ENCODE measurements at places on chromosomes 6 and 20.

DNA sequence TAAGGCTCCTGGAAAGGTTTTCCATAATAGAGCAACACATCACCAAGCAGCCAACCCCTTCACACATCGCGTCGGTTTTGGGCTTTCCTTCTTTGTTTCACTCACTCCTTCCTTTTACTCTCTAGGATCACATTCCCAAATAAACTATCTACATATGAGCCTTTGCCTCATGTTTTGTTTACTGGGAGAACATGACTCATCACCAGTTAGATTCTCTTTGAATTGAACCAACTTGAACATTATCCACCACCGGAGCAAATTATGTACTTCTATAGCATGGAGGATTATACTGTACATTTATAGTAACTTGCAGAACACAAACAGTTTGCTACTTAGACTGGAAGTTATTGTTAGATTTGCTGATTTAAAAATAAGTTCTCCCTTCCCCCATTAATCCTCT, 41.0 kb downstream of the SAMD5 start:
- DNase-seq = no peak

- no peak for DNase-seq
Measured at GRCh38 chr20:48657426-48658197, 170.2 kb downstream of the PREX1 start.

- DNase-seq = no peak
Measured at GRCh38 chr6:140540743-140541142, 1166.3 kb upstream of the CITED2 start.

- no peak for DNase-seq
Measured at GRCh38 chr6:94260765-94261164, 841.4 kb upstream of the EPHA7 start.

DNA sequence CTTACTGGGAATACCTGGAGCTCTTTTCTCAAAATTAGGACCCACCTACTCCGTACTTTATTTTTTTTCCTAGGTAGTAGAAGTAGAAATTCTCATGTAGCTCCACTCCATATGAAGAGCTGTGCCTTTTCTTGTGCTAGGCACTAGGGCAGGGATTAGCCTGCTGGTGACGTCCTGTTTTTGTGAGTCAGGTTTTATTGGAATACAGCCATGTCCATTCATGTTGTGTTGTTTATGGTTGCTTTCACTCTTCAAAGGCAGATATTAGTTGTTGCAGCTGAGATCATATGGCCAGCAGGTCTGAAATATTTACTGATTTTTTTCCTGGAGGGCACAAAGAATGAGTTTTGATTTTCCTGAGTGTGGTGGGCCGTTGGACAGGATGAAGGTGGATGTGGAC, 20.5 kb downstream of the XRN2 start:
- DNase-seq = no peak

- DNase-seq = no peak
Measured at GRCh38 chr6:158050107-158050735, 68.6 kb downstream of the SYNJ2 start.

DNA sequence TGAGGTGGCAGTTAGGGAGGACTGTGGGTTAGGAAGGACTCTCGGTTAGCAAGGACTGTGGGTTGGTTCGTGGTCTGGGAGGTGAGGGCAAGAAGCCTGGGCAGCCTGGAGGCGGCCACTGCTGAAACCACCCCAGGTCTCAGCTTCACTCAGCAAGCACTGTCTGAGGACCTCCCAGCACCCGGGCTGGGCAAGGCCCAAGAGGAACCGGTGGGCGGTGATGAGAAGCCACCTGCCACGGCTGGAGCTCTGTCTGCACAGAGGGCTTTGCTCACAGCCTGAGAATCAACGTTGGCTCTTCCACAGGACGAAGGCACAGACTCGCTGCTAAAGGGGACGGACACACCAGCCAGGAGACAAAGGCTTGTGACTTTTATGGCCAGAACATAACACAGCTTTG, 69.3 kb downstream of the DACT2 start:
- no peak for DNase-seq

DNA sequence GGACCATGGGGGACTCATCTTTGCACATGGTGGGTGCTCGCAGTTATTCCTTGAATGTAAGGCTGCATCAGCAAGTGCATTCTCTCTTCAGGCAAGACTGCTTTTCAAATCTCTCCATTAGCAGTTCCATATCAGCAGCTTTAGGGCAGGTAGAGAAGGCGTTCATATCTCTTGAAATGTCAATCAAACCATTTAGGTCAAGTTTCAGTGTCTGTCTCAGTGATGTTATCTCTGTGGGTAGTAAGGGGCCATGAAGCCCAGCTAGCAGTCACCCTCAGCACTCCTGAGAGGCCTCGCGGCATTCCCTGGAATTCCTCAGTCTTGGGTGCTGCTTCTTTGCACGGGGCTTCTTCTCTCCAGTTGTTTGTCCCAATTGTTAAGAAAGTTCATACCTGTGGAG, 24.2 kb downstream of the FARS2 start:
- no peak for DNase-seq

- DNase-seq = no peak
Measured at GRCh38 chr6:117263353-117263927, 1.9 kb upstream of the VGLL2 start.

DNA sequence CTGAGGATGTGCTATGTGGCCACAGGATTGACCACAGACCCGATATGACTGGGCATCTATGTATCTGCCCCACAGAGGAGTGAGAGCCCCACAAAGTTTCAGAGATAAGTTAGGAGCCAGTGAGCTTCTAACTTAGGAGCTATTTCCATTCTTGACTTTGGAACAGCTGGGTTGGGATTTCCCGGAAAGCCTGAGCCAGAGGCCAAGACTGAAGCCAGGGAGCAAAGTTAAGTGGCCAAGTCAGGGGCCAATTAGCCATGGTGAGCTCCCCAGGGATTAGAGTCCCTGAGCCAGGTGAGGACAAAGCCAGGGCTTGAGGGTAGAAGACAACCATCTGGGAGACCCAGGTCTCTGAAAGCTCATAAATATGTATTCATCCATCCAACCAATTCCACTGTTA, 143.6 kb downstream of the MAFB start:
- no peak for DNase-seq

GRCh38 chr6:160974304-160974771, 17.2 kb upstream of the MAP3K4 start:
- no peak for DNase-seq

DNA sequence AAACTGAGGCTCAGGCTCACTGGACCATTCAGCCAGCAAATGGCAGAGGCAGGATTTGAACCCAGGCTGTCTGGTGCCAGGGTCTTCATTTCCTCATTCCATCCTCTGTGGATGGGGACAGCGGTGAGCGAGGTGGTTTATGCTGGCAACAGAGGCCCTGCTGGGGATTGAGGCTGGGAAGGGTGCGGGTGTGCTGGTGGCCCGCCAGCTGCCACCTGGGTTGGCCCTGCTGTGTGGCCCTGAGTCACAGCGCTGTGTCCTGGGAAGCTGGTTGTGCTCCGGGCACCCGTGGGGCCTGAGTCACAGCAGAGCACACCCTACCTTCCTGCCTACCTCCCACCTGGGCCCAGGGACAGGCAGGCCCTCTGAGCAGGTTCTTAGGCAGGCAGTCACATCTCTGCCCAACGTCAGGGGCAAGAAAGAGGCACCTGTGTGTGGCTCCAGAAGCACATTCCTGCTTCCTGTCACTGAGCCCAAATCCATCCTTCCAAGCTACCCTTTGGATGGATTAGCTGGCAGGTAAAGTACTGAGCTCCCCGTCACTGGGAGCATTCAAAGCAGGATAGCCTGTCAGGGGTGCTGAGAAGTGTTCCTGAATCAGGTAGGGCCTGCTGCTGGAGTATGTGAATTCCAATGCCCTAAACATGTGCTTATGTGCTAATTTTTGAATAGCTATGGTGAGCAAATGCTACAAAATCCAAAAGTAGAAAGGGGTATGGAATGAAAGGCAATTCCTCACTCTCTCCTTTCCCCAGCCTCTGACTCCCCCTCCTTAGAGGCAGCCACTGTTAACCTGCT, 53.9 kb downstream of the CEBPB start:
- DNase-seq = no peak

GRCh38 chr6:16041327-16041726, 87.6 kb upstream of the MYLIP start:
- DNase-seq = no peak

- DNase-seq = no peak
Measured at GRCh38 chr6:163863565-163863964, 449.0 kb downstream of the QKI start.

GRCh38 chr20:41081276-41081814, 52.7 kb downstream of the TOP1 start:
- DNase-seq = no peak

GRCh38 chr6:19142275-19142674, 694.9 kb upstream of the ID4 start:
- DNase-seq = no peak

DNA sequence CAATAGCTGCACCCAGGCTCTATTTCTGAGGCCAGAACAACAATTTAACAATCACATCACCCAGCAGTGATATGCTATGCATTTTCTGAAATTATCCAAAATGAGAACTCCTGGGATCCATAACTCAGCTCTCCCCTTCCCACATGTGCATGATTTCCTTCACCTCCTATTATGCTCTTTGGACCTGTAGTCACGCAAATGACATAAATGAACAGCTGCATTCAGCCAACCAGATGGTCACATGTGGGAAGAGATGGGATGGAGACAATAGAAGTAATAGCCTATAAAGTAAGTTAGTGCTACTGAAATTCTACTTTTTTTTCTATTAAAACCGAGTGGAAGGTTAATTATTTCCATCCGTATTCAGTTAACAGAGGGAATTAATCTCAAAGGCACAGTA, 662.1 kb upstream of the ID4 start:
- no peak for DNase-seq

- DNase-seq = no peak
Measured at GRCh38 chr6:66854014-66854413, 1147.0 kb upstream of the EYS start.

GRCh38 chr20:32130965-32131364, 21.5 kb downstream of the TM9SF4 start:
- DNase-seq = no peak

GRCh38 chr20:30506100-30506499, 751.4 kb upstream of the DEFB115 start:
- no peak for DNase-seq

DNA sequence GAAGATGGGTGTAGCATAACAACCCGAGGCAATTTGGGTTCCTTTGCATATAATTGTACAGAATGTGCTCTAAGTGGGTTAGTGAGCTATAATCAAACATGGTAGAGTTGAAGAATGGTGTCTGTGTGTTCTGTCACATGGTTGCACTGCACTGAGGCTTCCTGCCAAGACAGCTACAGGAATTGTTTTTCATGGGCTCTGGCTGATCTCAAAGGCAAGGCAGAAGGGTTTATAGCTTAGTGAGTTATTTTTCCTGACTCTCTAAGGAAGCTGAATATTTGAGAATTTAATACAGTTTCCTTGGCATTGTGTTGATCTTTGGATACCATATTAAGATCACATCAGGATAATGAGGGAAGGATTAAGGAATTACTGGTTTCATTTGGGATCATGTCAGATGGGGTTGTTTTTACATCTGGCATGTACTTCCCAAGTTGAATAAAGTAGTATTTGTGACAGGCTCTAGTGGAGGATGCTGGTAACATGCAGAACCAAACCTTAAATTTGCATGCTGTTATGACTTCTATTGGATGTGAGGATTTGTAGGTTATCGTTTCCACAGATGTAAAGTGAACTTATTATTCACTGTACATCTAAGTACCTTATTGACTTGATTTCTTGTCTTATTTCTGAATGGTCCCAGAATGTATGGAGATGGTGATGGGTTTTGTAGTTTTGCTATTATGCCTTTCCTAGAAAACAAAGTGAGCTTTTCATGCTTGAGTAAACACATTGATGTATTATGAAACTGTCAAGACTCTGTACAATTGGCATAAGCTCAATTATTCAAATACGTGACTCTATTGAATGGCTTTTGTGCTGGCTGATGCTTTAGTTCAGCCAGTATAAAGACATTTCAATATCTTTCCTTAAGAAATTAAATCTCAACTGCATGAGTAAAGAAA, 43.3 kb downstream of the LRRC1 start:
- DNase-seq = no peak

- no peak for DNase-seq
Measured at GRCh38 chr6:43733471-43734293, 36.3 kb upstream of the VEGFA start.

GRCh38 chr6:137927777-137928218, 60.7 kb downstream of the TNFAIP3 start:
- DNase-seq = peak; percentile 73

DNA sequence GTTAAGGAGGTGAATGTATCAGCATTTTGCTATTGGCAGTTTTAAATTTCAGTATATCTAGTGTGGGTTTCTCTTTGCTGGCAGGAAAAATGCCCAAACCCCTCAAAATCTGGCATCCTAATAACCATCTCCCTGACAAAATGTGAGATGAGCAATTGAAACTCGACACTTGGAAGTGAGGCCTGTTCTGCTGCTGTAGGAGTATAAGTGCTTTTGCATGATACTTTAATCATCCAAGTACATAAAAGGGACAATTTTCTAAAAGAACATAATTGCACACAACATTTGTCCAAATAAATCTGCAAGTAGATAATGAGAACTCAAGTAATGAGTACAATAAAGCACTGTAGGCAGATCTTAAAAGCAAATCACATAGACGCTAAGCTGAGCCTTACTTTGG, 36.5 kb downstream of the LAMP5 start:
- no peak for DNase-seq
